ENCODE measurements at places on chromosomes 1 and 21.

GRCh38 chr1:36567601-36568341 is 85.1 kb upstream of the CSF3R start:
- no peak for DNase-seq

DNA sequence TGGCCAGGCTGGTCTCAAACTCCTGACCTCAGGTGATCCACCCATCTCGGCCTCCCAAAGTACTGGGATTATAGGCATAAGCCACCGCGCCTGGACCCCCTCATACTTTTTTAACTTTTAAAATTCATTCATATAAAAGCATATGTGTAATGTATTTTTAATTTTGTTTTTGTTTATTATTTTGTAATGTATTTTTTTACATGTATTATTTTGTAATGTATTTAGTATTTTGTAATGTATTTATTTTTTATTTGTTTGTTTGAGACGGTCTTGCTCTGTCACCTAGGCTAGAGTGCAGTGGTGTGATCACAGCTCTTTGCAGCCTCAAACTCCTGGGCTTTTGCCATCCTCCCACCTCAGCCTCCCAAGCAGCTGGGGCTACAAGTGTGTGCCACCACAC is 12.0 kb upstream of the BRWD1 start:
- DNase-seq, result no peak

DNA sequence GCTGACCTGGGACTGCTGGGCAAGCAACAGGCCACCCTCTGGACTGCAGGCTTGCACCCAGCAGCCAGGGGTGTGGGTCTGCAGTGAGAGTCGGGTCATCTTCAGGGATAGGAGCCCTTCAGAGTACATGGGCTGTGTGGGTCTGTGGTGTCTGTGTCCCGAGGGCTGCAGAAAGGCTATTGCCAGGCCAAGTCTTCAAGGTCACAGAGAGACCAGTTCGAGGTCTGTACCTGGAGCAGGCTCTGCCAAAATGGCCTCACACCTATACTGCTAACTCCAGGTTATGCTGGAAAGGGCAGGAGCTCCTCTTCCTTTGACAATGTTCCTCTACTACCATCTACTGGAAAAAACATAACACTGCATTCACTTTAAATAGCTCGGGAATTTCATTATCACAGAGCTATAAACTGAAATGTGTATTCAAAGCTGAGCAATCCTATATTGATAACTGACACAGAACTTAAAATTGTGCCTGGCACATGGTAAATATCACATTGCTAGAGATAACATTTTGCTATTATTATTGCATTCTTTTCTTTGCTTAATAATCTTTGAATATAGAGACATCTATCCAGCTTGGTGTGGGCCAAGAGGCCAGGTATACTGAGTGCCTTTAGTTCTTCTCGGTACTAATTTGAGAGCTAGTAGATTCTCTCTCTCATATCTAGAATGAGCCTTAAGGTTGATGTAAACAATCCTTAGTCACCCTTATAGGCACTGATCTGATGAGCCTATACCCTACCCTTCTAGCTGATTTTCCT is 6.9 kb upstream of the DNAH14 start:
- no peak for DNase-seq

GRCh38 chr1:56380531-56380930 is 198.8 kb downstream of the PLPP3 start:
- no peak for DNase-seq

GRCh38 chr21:29117372-29117955 is 13.0 kb upstream of the MAP3K7CL start:
- DNase-seq, result no peak

DNA sequence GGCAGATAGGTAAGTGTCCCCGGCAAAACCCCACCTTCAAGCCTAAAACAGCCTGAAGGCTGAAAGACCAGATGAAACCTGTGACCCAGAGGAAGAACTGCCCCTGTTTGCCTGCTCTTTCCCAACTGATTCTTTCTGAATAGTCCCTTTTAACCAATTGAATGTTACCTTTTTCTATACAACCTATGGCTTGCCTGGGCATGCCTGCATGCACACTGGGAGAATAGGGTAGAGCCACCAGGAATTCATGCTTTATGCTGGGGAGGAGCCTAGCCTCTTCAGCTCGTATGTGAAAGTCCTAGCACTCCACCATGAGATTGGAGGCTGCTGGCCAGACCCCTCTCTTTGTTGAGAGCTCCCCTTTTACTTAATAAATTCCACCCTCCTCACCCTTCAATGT is 340.0 kb downstream of the PTBP2 start:
- DNase-seq, result no peak

DNA sequence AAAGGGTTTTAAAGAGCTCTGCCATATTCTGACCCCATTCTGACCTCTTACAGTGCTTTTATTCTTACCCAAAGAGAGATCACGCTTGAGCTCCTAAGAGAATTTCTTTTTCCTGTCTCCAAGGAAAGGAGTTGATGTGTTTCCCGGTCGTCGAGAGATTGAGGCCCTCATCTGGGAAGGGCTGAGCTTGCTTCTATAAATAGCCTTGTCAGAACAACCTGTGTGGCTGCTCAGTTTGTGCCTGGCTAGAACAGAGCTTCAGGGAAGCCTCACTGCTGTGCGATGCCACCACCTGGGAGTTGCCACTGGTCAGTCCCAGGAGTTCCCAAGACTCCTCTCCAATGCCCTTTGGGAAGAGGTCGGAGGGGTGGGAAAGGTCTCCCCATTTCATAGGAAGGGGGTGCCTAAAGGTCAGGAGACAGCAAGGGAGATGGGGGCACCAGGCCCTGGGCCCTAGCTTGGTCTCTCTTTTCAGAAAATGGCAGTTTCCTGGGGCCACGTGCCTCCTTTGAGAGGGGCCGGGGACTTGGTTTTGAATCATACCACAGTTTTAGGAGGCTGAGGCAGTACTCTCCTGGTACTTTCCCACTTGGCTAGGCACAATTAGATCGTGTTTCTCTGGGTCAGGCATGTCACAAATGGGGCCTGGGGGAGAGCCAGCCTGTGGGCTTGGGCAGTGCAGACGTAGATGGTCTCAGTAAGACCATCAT is 52.1 kb downstream of the EIF2D start:
- no peak for DNase-seq

- no peak for DNase-seq
These were observed 15.2 kb upstream of the LMNA start for GRCh38 chr1:156099282-156099681.

GRCh38 chr1:219581766-219582165 is 31.1 kb downstream of the ZC3H11B start:
- no peak for DNase-seq

- no peak for DNase-seq
These were observed 59.6 kb downstream of the CAPZB start for GRCh38 chr1:19425646-19426239.

DNA sequence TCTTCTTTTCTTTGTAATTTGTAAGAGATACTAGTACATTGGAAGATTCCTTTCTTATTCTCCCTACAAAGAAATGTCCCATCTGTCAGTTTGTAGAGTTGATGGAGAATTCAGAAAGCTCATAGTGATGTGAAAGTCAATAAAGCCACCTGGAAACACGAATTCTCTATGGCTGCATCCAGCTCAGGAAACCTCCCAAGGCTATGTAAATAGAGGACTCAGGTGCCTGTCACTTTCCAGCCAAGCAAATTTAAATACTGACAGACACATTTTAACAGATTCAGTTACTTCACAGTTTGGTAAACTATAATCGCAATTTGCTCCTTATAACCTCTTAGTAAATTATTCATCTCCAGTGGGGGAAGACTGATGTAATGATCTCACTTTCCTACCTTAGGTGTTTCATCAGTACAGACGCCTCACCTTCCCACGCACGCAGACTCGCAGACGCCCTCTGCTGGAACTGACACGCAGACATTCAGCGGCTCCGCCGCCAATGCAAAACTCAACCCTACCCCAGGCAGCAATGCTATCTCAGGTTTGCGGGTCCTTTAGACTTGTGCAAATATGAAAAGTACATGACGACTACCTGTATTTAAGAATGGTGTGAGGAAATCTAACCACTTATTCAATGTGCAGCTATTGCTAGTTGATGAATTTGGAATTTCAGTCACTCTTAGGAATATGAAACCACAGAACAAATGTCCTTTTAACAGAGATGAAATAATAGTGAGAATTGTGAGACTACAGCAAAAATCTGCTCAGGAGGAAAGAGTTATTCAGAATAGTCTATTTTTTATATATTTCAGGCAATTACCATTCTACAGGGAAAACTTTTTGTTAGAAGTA is 60.6 kb downstream of the PTPRC start:
- peak; percentile 39 for DNase-seq

DNA sequence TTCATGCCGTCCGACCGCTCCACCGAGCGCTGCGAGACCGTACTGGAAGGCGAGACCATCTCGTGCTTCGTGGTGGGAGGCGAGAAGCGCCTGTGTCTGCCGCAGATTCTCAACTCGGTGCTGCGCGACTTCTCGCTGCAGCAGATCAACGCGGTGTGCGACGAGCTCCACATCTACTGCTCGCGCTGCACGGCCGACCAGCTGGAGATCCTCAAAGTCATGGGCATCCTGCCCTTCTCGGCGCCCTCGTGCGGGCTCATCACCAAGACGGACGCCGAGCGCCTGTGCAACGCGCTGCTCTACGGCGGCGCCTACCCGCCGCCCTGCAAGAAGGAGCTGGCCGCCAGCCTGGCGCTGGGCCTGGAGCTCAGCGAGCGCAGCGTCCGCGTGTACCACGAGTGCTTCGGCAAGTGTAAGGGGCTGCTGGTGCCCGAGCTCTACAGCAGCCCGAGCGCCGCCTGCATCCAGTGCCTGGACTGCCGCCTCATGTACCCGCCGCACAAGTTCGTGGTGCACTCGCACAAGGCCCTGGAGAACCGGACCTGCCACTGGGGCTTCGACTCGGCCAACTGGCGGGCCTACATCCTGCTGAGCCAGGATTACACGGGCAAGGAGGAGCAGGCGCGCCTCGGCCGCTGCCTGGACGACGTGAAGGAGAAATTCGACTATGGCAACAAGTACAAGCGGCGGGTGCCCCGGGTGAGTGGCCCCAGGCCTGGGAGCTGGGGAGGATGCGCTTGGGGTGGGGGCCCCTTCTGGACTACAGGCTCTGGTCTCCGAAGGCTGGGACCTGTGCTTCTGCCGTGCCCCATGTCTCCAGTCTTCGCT is 1.1 kb downstream of the SKI start:
- DNase-seq, result peak; percentile 32

GRCh38 chr1:117650840-117651568 is 45.2 kb downstream of the TENT5C start:
- DNase-seq, result no peak

GRCh38 chr1:91130256-91130985 is 108.6 kb upstream of the ZNF644 start:
- DNase-seq, result no peak

DNA sequence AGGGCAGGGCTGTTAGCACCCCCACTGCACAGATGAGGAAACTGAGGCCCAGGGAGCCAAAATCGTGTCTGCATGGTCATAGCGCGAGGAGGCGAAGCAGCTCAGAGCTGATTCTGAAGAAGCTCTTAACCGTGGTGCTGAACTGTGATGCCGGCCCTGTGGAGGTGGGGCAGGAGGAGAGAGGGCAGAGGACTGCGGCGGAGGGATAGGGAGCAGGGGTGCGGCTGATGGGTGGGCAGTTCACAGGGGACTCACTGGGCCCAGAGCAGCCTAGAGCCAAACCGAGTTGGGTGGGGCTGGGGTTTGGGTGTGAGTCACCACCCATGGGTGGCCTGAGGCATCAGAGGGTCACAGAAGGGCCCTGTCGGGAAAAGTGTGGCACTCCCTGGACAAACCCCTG is 74.7 kb downstream of the RAP1GAP start:
- DNase-seq, result no peak

- DNase-seq, result no peak
These were observed 22.2 kb downstream of the VAV3 start for GRCh38 chr1:107942814-107943213.

GRCh38 chr21:25571726-25572121 is 35.6 kb downstream of the MRPL39 start:
- DNase-seq, result no peak

- DNase-seq, result no peak
These were observed 158.9 kb downstream of the KCNK2 start for GRCh38 chr1:215241451-215241850.

DNA sequence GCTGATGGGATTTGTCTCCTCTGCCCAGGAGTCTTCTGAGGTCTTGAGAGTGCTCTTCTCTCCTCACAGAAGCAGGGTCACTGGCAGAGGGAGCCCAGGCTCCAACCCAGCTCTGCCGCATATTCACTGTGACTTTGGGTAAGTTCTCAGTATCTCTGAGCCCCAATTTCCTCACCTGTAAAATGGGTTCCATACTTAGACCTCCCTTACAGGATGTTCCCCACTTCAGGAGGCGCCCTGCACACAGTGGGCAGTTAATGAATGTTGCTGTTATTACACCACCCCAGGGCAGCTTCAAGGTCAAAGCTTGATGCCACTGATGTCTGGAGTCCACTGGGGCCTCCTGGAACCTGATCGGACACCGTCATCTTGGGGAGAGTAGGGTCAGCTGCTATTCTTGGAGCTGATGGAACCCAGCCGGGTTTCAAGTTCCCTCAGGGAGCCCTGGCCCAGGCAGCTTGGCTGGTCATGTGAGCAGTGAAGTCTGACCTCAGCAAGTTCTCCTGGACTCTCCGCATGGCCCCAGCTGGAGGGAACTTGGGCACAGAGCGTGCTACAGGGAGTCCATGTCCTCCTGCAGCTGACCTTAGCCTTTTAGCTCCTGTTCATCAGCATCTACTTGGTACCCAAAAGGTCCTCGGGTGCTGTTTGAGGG is 21.8 kb downstream of the COA7 start:
- DNase-seq, result no peak

All from stimulated activated CD8-positive, alpha-beta memory T cell treated with anti-CD3 and anti-CD28 coated beads, Interleukin-4, amount 100 ng/mL, for 1 hour (primary cell).